ENCODE measurements at places on chromosomes 2 and 18. TPM values are rescaled to one million over a fixed set of nuclear protein-coding genes. Genes with fewer than 3 reads are reported as not detected.

DNA sequence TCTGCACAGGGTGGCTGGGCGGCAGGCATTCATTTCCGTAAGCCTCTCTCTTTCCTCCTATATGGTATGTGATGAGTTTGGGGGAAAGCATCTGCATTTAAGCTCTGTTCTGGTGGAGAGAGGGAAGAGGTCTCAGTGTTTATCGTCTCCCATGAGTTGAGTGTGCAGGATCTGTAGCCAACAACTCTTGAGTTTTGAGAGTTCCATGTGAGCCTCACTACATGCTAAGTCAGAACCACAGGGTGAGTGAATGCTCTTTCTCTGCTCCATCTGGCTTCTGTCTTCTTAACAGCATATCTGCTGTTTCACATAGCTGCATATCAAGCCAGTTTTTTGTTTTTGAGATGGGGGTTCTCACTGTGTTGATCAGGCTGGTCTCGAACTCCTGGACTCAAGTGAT lies 22.7 kb downstream of the RAB31 start:
- H3K27ac ChIP-seq, result no peak overlapping the region
- no peaks in the 10 kb centered on the region for H3K36me3 ChIP-seq
- no peaks in the 10 kb centered on the region for H3K4me1 ChIP-seq
- no peaks in the 10 kb centered on the region for H3K27me3 ChIP-seq

- no peaks in the 10 kb centered on the region for H3K36me3 ChIP-seq
- no peak overlapping the region for H3K27ac ChIP-seq
- no peaks in the 10 kb centered on the region for H3K27me3 ChIP-seq
- H3K4me1 ChIP-seq, result no peaks in the 10 kb centered on the region
- no peak overlapping the region for H3K4me3 ChIP-seq
- no peak for DNase-seq
These were observed 92.6 kb upstream of the TMEM18 start for GRCh38 chr2:769771-770170.

GRCh38 chr2:64283641-64284361 lies 139.6 kb upstream of the PELI1 start:
- no peak for DNase-seq
- no peak overlapping the region for H3K27ac ChIP-seq
- peaks cover 25% of the 10 kb centered on the region for H3K4me1 ChIP-seq
- H3K27me3 ChIP-seq, result no peaks in the 10 kb centered on the region
- H3K4me3 ChIP-seq, result no peak overlapping the region

DNA sequence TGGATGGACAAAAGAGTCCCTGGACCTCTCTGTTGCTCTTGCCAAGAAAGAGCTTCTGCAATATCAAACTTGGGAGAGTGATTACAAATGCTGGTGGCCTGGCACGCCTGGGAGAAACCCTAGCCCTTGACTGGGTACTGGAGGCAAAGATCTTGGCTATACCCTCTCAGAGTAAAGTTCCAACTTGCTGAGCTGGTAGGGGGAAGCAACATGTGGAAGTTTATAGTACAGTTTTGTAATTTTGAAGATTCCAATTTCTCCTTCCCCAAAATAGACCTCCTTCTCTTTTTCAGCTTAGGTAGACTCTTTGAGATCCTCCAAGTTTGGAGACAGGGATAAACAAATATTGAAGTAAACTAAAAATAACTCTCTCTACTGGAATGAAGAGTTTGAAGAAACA lies 645.3 kb downstream of the NR4A2 start:
- no peak for DNase-seq
- no peaks in the 10 kb centered on the region for H3K27me3 ChIP-seq
- peaks cover 16% of the 10 kb centered on the region for H3K4me1 ChIP-seq
- H3K27ac ChIP-seq, result no peak overlapping the region
- H3K36me3 ChIP-seq, result no peaks in the 10 kb centered on the region

DNA sequence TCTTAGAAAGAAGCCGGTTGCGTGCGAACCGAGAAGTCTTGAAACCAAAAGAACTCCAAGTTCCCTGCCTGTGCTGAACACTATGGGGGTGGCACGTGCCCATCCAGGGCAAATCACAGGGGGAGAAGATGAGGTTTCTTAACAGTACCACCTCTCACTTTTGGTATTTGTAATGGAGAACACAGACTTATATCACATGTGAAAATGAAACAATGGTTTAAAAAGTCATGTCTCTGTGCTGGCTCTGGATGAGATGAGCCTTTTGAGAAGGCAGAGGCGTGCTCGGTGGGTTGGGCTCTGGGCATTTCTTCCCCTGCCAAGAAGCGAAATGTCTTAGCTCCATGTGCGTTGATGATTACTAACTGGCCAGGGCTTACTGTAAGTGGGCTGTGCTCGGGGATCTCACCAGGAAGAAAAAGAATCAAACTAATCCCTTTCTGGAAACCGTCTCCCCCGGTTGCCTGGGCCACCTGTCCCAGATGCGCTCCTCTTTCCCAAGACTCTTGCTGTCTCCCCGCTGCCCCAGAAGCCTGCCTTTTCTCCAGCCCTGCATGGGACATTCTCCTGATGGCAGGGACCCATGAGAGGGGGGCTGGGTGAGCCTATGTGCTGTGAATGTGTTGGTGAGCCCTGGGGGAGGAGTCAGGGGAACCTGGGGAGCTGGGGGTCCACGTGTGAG lies 252.9 kb downstream of the PRKCE start:
- no peak overlapping the region for H3K27ac ChIP-seq
- no peak overlapping the region for H3K4me3 ChIP-seq
- no peak for DNase-seq

GRCh38 chr2:159262904-159263303 lies 23.6 kb downstream of the WDSUB1 start:
- H3K27ac ChIP-seq, result peak overlapping the region; percentile 78
- H3K4me3 ChIP-seq, result no peak overlapping the region

DNA sequence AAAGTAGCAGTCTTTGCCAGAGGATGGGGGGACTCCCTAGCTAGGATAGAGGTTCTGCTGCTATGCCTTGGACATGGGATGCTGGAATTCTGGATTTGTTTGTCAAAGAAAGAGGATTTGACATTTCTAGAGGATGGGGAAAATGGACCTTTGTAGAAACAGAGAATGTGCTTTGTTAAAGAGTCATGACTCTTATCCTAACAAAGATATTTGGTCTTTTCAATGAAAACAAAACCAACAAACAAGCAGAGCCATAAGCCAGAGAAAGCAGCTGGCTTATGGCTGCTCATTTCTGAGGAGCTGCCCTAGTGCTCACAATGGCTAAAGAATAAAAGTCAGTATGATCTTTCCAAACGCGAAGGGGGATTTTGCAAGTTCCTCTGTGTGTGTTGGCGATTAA lies 40.8 kb upstream of the MAPRE2 start:
- H3K27ac ChIP-seq, result no peak overlapping the region
- no peaks in the 10 kb centered on the region for H3K36me3 ChIP-seq
- H3K4me1 ChIP-seq, result no peaks in the 10 kb centered on the region
- H3K4me3 ChIP-seq, result no peak overlapping the region
- DNase-seq, result no peak

- H3K36me3 ChIP-seq, result no peaks in the 10 kb centered on the region
- H3K4me1 ChIP-seq, result no peaks in the 10 kb centered on the region
- DNase-seq, result no peak
- H3K27ac ChIP-seq, result no peak overlapping the region
- no peak overlapping the region for H3K4me3 ChIP-seq
- no peaks in the 10 kb centered on the region for H3K27me3 ChIP-seq
These were observed 146.3 kb downstream of the CELF4 start for GRCh38 chr18:37419315-37419714.

DNA sequence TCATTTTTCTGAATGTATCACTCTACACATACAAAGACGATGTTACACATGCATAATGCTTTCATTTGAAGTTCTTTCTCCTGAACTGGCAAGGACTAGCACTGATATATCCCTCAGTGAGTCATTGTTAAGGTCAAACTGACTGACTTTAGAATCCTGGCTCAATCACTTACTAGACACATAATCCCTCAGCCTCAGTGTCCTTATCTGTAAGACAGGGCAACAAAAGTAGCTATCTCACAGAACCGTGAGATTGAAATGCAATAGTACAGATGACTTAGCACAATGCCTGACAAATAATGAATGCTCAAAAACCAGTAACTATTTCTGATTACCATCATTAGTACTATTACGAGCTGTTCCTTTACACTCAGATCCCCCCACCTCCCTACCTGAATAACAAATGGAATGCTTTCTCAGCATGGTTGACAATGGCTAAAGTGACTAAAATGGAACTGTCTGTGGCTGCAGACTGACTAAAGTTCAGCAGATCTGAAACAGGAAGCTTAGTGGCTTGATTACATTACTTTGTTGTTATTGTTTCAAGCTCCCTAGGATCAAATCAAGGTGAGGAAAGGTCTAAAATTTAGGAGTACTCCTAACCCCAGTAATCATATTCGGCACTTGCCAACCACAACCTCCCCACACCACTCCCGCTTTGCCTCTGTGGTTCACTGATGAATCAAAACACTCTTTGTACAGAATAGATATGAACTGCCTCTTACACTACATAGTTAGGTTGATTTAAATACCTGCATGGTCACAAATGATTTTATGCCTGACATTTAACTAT lies 35.8 kb upstream of the CACNB4 start:
- no peak for DNase-seq
- no peaks in the 10 kb centered on the region for H3K27me3 ChIP-seq
- no peak overlapping the region for H3K4me3 ChIP-seq
- H3K4me1 ChIP-seq, result no peaks in the 10 kb centered on the region
- H3K36me3 ChIP-seq, result no peaks in the 10 kb centered on the region
- no peak overlapping the region for H3K27ac ChIP-seq

DNA sequence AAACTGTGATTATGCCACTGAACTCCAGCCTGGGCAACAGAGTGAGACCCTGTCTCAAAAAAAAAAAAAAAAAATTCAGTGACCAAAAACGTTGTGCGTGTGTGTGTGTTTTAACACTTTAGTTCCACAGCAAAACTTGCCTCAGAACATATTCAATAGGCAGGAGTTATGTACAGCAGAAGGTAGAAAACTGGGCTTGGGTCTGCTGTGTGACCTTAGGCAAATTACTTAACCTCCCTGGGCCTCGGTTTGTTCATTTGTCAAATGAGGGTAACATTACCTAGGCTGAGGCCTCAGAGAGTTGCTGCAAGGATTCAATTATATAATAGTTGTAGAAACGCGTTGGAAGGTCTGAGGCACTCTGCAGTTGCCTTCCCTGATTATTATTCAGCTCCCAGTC lies 10.3 kb upstream of the SCG2 start:
- peak overlapping the region; percentile 46 for H3K4me3 ChIP-seq
- H3K36me3 ChIP-seq, result no peaks in the 10 kb centered on the region
- no peak overlapping the region for H3K27ac ChIP-seq
- no peaks in the 10 kb centered on the region for H3K4me1 ChIP-seq
- DNase-seq, result no peak

- H3K36me3 ChIP-seq, result no peaks in the 10 kb centered on the region
- H3K27ac ChIP-seq, result no peak overlapping the region
- H3K4me1 ChIP-seq, result no peaks in the 10 kb centered on the region
- no peak overlapping the region for H3K4me3 ChIP-seq
- no peaks in the 10 kb centered on the region for H3K27me3 ChIP-seq
These were observed 53.5 kb downstream of the THSD7B start for GRCh38 chr2:136818839-136819238.

DNA sequence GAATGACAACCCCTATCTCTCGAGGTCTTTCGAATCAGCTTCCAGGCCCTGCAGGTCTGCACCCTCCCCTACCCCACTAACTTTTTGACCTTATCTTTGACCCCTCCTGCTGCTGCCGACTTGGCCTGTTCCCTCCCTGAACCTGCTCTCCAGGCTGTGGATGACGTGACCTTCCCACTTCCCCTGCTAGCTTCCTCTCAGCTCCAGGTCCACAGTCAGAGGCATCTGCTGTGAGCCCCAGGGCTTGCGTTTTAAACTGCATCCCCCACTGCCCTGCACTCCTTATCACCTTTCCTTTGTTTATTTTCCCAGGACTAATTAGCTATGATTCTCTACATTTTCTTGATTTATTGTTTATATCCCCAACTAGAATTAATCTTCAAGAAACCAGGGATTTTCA lies 71.2 kb upstream of the ALKAL2 start:
- H3K27ac ChIP-seq, result no peak overlapping the region
- no peak for DNase-seq
- H3K36me3 ChIP-seq, result no peaks in the 10 kb centered on the region
- no peak overlapping the region for H3K4me3 ChIP-seq
- no peaks in the 10 kb centered on the region for H3K27me3 ChIP-seq
- H3K4me1 ChIP-seq, result no peaks in the 10 kb centered on the region

GRCh38 chr2:196566961-196567666 lies 72.4 kb upstream of the CCDC150 start:
- DNase-seq, result peak; percentile 17
- H3K36me3 ChIP-seq, result no peaks in the 10 kb centered on the region
- H3K4me3 ChIP-seq, result no peak overlapping the region
- peak overlapping the region; percentile 50 for H3K27ac ChIP-seq
- H3K27me3 ChIP-seq, result no peaks in the 10 kb centered on the region

- no peaks in the 10 kb centered on the region for H3K27me3 ChIP-seq
- H3K36me3 ChIP-seq, result no peaks in the 10 kb centered on the region
- DNase-seq, result no peak
These were observed 506.9 kb upstream of the MYT1L start for GRCh38 chr2:2837746-2838547.

- no peak overlapping the region for H3K4me3 ChIP-seq
- no peaks in the 10 kb centered on the region for H3K4me1 ChIP-seq
- DNase-seq, result no peak
These were observed 103.3 kb upstream of the NCK2 start for GRCh38 chr2:105641389-105641811.

- H3K36me3 ChIP-seq, result no peaks in the 10 kb centered on the region
- H3K27me3 ChIP-seq, result no peaks in the 10 kb centered on the region
- H3K4me1 ChIP-seq, result no peaks in the 10 kb centered on the region
- no peak for DNase-seq
- H3K4me3 ChIP-seq, result no peak overlapping the region
These were observed 28.4 kb upstream of the PXDN start for GRCh38 chr2:1772471-1773267.

GRCh38 chr2:238942080-238942725 lies 94.3 kb downstream of the TWIST2 start:
- H3K27ac ChIP-seq, result no peak overlapping the region
- H3K27me3 ChIP-seq, result no peaks in the 10 kb centered on the region
- no peak for DNase-seq

GRCh38 chr2:69244882-69245281 lies 142.1 kb downstream of the GFPT1 start:
- H3K27me3 ChIP-seq, result no peaks in the 10 kb centered on the region
- no peaks in the 10 kb centered on the region for H3K4me1 ChIP-seq
- no peak for DNase-seq
- no peak overlapping the region for H3K27ac ChIP-seq
- H3K4me3 ChIP-seq, result no peak overlapping the region
- peaks cover 14% of the 10 kb centered on the region for H3K36me3 ChIP-seq

The GREB1L gene
- 2.7 TPM for total RNA-seq

The TYMS gene
- total RNA-seq, result 5.2 TPM

The CTNNA2 gene
- total RNA-seq, result not detected

The HOXD9 gene
- total RNA-seq, result 0.29 TPM

The PDE11A gene
- total RNA-seq, result 0.57 TPM

The TUBA3D gene
- 111 TPM for total RNA-seq

The MBP gene
- total RNA-seq, result 70.8 TPM

Measured in heart right ventricle (tissue), 16 donors.